ENCODE measurements at places on chromosomes 16 and 17.
A peak's percentile ranks its signal among the peaks of the same experiment; 100 is the strongest.

DNA sequence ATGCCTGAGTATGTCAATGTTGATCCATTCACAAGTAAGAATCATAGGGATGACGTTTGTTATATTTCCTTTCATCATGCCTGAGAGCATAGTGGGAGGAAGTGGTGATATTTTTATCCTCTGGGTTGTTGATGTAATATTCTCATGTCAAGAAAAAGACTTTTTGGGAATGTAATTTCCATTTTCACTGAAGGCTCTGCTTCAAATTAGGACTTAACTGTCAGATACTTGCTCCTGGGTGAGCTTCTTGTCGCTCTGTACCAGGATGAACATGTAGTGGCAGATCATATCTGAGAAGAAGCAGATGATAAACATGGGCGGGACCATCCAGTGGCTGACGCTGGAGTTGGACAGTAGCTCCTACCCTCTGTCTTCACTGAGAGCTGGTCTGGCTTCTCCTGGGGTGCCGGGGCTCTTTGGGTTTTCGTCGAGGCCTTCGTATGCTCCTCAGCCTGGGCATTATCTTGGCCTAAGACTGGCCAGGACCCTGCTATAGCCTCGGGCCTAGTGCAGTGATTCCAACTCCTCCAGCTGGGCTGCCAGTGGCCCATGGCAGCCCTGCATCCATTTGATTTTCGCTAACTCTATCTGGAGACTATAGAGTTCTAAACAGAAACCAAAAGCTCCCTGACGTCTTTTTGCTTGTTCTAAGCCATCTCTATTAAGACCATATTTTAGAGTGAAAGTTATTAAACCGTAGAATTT is 19.7 kb downstream of the CYB5B start:
- peak; percentile 43 for DNase-seq

- DNase-seq = no peak
Observed at GRCh38 chr16:88498576-88499208, 45.6 kb downstream of the ZFPM1 start.

DNA sequence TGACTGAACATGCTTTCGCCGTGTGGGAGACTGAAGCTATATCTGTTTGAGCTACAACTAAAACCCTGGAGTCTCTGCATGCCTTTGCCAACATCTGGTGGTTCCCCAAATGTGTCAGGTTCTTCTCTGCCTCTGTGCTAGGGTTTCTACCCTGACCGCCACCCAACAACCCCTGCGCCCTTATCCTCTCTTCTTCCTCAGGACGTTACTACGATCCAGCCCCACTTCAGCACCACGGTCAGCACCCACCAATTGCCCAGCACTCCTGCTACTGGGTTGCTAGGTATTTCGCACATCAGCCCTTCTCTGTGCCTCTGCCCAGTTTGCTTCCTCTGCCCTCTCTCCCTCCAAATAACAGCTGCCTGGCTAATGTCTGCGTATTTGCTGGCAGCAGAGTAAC is 106.3 kb upstream of the HSBP1 start:
- DNase-seq = peak; percentile 68

- no peak for DNase-seq
Observed at GRCh38 chr16:83977056-83977815, 9.2 kb downstream of the NECAB2 start.
